Iris pigment epithelial cell (primary cell): ENCODE measurements at places on chromosomes 1 and 21.

DNA sequence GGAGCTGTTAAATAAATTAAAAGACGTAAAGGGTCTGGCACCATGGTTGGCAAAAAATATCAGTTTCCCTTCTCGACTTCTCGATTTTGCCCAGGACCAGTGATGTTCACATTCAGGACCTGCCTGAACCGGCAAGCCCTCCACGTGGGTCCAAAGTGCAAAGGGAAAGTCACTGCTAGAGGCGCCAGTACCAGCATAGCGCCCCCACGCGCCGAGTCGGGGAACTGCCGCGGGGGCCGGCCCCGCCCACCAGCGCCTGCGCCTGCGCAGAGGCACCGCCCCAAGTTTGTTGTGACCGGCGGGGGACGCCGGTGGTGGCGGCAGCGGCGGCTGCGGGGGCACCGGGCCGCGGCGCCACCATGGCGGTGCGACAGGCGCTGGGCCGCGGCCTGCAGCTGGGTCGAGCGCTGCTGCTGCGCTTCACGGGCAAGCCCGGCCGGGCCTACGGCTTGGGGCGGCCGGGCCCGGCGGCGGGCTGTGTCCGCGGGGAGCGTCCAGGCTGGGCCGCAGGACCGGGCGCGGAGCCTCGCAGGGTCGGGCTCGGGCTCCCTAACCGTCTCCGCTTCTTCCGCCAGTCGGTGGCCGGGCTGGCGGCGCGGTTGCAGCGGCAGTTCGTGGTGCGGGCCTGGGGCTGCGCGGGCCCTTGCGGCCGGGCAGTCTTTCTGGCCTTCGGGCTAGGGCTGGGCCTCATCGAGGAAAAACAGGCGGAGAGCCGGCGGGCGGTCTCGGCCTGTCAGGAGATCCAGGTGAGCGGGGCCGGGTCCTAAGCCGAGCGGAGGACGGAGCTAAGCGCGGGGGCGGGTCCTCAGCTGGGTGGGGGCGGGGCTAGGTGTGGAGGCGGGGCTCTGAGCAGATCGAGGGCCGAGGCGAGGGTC is at the start of gene PINK1:
PINK1 (plus strand) TSS at position 269 of the 875 bp plus-strand sequence; CDS start at position 360, 91 bp downstream.
- peak; percentile 48 for DNase-seq

- DNase-seq, result peak; percentile 59
These were observed 1.4 kb downstream of the FAM76A start for GRCh38 chr1:27727126-27727525.

DNA sequence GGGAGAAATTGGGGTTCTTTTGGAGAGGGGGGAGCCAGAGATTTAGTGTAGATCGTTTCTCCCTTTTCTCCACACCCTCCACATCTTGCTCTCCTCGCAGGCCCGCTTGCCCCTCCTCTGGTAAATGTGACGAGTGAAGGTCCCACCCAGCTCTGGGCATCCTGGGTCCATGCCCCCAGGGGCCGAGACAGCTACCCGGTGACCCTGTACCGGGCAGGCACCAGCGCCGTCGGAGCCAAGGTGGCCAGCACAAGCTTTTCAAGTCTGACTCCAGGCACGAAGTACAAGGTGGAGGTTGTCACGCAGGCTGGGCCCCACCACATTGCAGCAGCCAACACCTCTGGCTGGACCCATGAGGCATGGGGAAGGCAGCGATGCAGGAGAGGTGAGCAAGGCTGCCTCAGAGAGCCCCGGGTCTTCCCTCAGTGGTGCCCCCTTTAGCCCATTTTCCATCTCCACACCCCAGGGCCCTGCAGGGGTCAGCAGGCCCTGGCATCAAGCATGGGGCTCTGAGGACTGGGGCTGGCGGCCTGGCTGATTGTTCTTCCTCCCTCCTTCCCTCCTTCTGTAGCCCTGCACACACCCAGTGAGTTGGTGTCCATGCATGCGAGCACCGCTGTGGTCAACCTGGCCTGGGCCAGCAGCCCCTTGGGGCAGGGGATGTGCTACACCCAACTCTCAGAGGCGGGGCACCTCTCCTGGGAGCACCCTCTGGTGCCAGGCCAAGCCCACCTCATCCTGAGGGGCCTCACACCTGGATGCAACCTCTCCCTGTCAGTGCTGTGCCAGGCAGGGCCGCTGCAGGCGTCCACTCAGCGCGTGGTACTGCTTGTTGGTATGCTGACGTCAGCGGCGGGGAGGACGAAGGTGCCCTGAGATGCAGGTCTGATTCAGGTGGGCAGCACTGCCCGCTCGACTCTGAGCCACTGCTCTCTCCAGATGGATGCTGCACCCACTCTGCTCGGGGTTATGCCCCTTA is 16.4 kb upstream of the LGR6 start:
- DNase-seq, result no peak

DNA sequence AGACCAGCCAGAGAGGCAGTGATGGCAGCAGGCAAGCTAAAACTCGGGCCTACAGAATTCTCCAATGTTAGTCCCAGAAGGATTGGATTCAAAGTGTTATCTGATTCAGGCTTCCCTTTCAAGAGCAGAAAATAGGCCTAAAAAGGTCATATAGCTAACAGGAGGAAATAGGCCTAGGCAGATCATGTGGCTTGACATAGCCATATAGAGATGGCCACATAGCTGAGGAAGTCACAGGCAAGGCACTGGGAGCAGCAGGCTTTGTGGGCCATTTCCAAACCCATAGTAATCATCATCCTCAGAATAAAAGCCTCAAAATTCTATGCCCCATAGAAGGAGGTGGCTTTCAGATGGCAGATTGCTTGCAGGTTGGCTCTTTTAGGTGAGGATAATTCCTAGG is 29.0 kb upstream of the LMO4 start:
- DNase-seq, result no peak

- no peak for DNase-seq
These were observed 16.5 kb downstream of the LSS start for GRCh38 chr21:46211786-46212720.

GRCh38 chr1:111742938-111743549 is 3.8 kb upstream of the INKA2 start:
- DNase-seq, result peak; percentile 24

GRCh38 chr1:56877973-56878372 is 23.4 kb downstream of the C8A start:
- no peak for DNase-seq

DNA sequence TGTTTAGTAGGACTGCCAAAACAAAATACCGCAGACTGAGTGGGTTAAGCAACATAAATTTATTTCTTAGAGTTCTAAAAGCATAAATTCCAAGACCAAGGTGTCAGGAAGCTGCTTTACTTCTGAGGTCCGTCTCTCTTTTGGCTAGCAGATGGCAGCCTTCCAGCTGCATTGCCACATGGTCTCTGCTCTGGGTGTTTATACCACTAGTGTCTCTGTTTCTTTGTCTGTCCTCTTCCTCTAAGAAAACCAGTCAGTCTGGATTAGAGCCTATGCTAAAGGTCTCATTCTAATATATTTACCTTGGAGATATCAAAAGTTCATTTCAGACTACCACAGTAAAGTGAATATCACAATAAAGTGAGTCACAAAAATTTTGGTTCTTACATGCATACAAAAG is 519.8 kb downstream of the COL11A1 start:
- peak; percentile 0 for DNase-seq

GRCh38 chr1:35599411-35599810 is 26.3 kb downstream of the TFAP2E start:
- DNase-seq, result no peak

- no peak for DNase-seq
These were observed 5.8 kb upstream of the FAM167B start for GRCh38 chr1:32241001-32241763.

DNA sequence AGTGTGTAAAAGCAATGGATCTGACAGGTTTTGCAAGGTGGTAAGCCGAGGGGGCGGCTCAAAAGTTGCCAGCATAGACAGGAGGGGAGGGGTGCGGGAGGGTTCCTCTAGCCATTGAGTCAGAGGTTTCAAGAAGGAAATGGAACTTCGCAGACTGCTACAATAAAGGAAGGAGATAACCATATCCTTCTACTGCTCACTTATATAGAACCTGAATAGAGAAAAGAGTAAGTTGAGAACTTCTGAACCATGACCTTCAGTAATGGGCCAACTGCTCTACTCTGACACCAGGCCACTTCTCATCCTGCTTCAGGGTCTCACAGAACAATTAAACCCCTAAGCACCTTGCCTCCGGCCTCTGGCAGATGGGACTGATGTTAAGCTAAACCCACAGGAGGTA is 26.3 kb upstream of the BCAR3 start:
- DNase-seq, result no peak

GRCh38 chr1:7670334-7671145 is 100.6 kb upstream of the VAMP3 start:
- DNase-seq, result no peak

DNA sequence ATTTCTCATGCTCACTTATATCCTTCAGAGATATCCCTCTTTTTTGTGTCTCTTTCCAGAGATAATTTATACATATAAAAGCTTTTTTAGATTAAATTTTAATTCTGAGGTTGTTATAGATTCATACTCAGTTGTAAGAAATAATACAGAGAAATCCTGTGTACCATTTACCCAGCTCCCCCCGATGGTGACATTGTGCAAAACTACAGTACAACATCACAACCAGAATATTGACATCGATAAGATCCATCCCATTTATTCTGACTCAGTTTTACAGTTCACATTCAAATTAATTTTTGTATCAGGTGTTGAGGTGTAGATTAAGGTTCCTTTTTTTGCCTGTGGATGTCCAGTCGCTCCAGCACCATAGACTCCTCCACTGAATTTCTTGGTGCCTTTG is 14.3 kb downstream of the DMRTB1 start:
- DNase-seq, result peak; percentile 36

DNA sequence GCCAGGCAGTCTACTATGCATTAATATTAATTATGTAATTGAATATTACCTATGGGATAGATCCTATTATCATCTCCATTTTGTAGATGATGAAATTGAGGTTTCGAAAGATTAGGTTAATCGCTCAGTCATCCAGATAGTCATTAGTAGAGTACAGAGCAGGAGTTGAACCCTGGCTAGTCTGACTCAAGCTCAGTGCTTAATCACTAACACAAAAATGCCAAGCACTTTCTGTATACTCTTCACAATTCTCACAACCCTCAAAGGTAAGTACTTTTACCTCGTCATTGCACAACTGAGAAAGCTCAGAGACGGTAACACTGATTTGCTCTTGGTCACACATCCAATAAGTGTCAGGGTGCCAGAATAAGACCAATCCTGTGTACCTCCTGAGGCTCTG is 280.2 kb upstream of the PLXNA2 start:
- no peak for DNase-seq

DNA sequence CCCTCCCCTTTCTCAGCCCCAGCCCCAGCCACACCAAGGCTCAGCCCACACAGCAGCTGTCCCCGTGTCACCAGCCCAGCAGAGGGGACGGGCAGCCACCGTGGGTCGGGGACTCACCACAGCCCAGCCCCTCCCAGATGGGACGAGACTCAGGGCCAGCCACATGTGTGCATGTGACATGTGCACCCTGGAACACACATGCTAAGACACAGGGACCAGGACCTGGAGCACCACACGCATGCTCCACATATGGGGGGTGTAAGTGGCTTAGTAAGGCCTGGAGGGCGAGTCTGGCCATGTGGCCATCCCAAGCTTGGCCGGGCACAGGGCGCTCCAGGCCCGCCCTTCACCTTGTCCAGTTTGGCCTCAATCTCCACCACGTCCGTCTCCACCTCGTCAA is 4.0 kb downstream of the ACAP3 start:
- DNase-seq, result no peak

GRCh38 chr1:98749152-98749756 is 87.7 kb downstream of the SNX7 start:
- peak; percentile 6 for DNase-seq

GRCh38 chr1:21926814-21927532 is 10.1 kb downstream of the HSPG2 start:
- DNase-seq, result no peak

- no peak for DNase-seq
These were observed 22.4 kb upstream of the ZFYVE9 start for GRCh38 chr1:52119301-52120079.

DNA sequence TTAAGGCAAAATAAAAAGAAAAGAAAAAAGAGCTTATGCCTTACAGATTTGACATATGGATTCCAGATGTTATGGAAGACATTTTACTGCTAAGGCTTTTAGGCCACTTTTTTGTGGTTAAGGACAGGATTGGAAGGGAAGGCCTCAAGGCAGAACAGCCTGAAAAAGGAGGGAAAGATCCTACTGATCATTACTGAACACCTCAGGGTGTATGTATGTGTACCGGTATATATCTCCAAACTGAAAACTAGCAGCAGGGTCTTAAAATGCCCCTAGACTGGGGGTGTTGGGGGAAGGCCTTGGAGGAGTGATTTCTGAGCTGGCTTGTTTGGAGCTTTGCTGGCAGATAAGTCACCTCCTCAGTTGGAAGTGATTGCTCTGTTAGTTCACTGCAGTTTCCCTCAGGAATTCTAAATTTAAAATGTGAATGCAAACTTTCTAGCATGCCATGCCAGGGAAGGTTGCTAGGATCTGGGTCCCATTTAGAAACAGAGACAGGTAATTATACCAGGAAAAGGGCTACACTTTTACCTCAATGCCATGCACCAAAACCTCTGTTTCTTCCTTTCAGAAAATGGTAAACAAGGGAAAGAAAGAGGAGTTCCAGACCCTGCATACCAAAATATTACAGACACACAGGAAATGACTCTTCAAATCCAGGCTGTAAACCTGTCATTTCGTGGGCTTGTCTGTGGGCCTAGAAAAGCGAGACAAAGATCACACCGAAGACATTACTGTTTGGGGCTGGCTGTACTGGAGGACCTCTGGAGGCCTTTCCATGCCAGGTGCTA is 15.0 kb downstream of the C1orf52 start:
- DNase-seq, result peak; percentile 67

GRCh38 chr1:31848381-31848897 is 32.6 kb upstream of the SPOCD1 start:
- DNase-seq, result no peak
